KBM-7 (cell line): ENCODE measurements at places on chromosomes 2 and 18.

DNA sequence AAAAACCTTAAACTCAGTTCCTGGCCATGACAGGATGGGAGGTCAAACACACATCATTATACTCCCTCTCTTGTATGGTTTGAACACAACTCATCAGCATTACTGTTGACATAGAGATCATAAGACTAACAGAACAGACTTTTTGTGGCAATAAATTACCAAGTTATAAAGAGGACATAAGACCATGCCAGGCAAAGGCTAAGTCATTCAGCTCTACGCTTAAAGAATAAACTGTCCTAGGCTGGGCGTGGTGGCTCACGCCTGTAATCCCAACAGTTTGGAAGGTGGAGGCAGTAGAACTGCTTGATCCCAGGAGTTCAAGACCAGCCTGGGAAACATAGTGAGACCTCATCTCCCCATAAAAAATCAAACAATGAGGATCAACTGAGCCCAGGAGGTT, 16.4 kb downstream of the NLRC4 start:
- DNase-seq = no peak

- no peak for DNase-seq
Observed at GRCh38 chr2:238238311-238238765, 1.5 kb downstream of the HES6 start.

- no peak for DNase-seq
Observed at GRCh38 chr2:171390941-171391516, 42.8 kb downstream of the METTL8 start.

DNA sequence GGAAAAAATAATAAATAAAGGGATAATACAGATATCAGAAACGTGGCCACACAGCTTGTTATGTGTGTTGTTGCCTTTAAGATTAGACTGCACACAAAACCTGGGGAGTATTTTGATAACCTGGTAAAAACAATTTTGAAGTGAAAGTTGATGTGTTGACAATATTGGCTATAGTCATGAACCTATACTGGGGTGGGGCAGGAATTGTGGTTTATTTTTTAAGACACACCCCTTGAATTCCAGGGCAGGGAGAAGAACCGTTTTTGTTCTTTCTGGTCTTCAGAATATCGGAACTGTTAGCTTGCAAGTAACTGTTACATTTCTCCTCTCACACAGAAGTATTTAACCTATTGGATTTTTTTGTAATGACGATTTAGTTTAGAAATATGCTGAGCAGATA, 80.4 kb downstream of the LIMS1 start:
- DNase-seq = no peak

DNA sequence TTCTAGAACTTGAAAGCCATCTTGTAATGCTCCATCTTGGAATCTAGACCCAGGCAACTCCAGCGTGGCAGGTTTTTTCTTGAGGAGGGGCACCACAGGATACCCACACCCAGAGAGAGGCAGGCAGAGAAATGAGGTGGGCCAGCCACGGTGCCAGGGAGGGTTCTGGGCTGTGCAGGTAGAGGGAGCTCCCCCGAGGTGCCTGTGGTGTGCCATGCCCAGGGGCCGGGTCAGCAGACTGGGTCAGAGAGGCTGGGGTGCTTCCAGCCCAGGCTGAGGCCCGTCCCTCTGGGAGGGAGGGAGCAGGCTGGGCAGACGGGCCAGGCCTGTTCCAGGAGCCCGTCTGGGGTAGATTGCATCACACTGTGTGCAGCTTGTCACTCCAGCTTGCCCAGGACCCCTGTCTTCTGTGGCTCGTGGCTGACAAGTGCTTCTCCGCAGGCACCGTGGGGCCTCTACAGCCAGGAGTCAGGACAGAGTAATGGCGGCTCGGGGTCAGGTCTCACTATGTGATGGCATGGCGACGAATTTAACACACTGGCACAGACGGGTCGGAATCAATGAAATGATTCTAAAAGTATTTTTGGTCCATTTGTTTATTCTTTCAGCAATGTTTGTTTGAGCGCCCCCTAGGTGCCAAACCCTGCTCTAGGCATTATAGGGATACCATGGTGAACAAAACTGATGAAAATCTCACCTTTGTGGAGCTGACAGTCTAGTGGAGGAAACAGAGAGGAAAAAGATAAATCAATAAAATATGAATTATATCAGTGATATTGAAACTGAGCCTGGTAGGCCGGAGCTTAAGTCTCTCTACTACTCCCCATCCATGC, 144.0 kb downstream of the ACOXL start:
- no peak for DNase-seq

GRCh38 chr2:216206041-216206703, 97.0 kb downstream of the XRCC5 start:
- DNase-seq = no peak

DNA sequence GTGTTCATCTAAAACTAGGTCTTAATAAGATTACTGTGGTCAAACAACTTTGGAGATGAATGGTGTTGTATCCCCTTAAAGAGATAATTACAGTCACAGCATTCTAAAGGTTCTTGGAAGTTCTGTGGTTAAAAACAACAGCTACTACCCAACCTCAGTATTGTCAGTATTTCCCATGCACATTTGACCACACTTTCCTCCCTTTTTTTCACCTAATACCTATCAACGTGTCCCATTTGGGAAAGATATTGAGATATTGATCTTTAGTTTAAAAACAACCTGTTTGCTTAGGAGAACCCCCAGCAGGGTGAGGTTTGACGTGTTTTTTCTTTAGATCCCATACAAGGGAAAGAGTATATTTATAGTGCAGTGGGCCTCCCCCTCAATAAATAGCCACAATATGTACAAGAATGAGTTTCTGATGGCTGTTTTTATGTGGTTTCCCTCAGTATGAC, 65.6 kb downstream of the WDR7 start:
- DNase-seq = peak; percentile 26

- no peak for DNase-seq
Observed at GRCh38 chr2:164363646-164364045, 257.6 kb downstream of the GRB14 start.

DNA sequence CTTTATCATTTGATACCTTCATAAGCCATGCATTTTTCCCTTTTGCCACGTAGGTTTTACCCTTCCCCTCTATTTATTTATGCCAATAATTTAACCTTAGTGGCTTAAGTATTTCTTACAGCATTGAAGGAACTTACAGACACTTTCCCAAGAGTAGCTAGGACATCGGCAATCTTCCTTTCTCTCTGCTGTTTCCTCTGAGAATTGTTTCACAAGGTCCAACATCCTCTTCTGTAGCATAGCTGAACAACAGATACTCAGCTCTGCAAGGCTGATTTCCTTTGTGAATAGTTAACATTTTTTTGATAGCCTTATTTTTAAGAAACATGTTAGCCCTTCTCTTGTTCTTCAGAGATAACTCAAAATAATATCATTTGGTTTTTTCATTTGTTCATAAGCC, 1.1 kb upstream of the GCA start:
- DNase-seq = no peak

DNA sequence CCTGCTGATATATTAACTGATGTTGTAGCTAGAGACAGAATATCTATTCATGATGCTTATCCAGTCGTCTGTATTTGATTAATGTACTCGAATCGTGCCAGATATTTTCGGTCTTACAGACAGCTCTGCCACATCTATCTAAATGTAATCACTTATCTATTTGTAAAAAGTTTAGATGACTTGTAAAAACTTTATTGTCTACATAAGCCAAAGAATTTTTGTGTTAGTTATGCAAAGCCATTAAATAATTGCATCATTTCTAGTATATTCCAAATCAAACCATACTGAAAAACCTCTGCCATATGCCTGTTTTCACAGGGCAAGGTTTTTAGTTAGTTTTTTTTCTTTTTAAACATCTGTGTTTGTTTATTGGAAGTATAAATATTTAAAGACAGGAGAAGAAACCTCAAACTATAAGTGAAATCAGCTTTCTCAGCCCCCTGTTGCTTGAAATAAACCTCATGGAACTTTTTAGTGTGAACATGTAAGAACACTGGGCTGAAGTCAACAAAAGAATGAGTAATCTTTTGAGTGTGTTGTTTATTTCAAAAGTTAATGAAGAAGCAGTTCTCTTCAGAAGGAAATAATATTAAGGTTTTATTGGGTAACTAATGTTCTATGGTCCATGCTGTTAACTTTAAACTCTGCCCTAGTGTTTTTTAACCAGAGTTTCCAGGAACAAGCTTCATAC, 657.6 kb upstream of the SYT4 start:
- no peak for DNase-seq

GRCh38 chr2:58896638-58897037, 655.5 kb upstream of the FANCL start:
- no peak for DNase-seq
